ENCODE measurements at places on chromosomes 4 and X. TPM values are rescaled to one million over a fixed set of nuclear protein-coding genes. Genes with fewer than 3 reads are reported as not detected.

GRCh38 chr4:145731028-145731427, 51.1 kb downstream of the C4orf51 start:
- DNase-seq = no peak

EDA gene
- total RNA-seq = 12.5 TPM

CLRN2 gene
- total RNA-seq = not detected

- DNase-seq = no peak
Measured at GRCh38 chr4:71663780-71664179, 120.1 kb downstream of the GC start.

DNA sequence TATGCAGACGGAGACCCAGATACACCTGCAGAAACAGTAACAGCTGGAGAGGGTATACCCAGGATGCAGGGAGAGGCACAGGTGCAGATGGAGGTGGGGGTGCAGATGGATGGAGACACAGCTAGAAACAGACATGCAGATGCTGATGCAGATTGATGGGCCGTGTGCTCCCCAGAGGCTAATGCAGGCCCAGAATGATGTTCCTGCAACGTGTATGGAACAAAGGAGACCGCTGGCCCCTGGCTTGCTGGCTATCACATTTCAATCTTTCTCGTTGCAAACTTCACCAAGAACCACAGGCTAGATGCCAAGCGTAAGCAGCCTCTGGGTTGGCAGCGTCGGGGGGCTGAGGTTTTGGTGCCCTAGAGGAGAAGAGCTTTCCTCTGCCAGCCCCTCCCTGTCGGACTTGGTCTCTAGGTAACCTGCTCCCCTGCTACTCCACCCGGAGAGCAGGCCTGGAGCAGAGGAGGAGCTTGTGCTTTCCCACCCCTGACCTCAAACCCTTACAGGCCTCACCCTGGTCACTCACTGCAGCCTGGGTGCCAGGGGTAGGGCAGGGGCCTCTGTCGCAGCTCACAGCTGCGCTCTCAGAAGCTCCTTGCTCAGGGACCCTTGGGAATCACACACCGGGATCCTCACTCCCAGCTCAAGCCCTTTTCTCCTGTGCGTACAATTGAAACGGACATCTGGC, 69.0 kb upstream of the PSAPL1 start:
- no peak for DNase-seq

GRCh38 chrX:17039826-17040225, 93.4 kb downstream of the REPS2 start:
- DNase-seq = no peak

DNA sequence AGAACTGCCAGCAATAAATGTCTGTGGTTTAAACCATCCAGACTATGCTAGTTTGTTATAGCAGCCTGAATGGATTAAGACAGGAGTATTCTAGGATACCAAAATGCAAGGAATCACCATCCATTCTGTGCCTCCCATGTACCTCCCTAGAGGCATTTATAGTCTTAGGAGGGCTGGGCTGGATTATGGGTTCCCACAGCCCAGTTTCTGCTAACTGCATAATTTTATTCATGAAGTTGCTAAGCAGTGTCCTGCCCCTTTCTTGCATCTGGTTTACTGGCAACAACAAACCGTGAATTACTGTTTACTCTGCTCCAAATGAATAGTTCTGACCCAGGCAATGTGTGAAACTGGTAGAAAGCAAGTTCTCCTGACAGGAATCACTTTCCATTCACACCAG, 67.1 kb upstream of the PRKX start:
- DNase-seq = no peak

DNA sequence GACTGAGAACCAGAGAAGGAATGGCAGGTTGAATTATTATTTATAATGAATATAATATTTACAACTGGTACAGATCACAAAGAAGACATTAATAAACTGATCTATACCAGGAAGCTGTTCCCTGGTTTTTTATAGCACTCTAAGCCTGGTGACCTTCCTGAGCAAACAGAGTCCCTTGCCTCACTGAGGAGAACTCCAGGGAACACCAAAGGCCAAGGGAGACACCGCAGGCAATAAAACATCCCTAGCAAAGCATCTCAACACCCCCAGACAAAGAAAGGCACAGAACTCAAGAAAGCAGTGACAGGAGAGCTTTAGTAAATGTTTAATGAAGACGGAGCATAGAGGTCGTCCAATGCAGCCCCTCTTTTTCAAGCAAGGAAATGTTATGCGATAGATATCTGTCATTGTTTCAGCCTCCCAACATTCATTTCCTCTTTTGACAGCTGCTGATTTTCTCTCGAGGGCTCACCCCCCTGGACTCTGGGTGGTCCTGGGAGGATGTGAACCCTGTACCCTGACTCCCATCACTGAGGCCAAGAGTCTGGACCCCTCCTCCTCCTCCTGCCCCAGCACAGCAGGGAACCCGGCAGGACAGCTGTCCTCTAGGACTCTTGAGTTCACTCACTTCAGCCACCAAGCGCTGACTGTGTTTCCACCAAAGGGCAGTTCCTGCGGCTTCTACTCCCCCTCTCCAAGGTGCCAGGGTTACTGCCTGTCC, 342.5 kb upstream of the GATB start:
- no peak for DNase-seq

CT55 gene
- not detected for total RNA-seq

DNA sequence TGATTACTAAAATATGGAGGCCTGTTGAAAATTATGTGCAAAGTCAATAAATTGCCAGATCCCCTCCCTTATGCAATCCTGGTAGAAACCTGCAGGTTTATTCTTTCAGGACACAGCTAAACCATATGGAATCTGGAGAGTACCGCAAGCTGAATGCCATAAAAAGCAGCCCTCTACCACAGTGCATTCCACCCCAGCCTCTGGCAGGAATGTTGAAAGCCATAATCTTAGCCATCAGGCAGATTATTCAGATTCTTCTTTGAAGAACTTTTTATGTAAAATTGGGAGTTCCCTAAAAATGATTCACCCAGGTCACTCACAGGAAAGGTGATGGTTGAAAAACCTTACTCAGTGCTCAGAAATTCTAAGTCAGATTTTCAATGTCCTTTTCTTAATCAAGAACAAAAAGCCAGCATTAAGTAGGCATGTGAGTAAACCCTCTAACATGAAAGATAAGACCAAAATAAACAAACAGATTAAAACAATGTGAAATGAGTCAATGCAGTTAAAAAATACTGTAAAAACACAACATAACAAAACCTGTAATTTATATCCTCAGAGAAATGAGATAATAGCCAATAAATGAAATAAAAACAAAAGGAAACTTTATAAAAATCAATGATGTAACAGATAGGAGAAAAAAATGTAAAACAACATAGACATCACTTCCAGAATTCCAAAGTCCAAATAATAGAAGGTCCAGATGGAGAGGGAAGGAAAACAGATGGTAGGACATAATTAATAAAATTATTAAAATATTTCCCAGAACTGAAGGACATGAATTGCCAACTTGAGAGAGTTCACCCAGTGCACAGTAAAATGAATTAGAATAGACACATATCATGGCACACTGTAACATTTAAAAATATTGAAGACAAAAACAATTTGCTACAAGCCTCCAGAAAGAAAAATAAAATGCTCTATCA, 226.9 kb downstream of the FSTL5 start:
- no peak for DNase-seq

GRCh38 chr4:44070843-44071242, 377.8 kb downstream of the KCTD8 start:
- DNase-seq = no peak

DNA sequence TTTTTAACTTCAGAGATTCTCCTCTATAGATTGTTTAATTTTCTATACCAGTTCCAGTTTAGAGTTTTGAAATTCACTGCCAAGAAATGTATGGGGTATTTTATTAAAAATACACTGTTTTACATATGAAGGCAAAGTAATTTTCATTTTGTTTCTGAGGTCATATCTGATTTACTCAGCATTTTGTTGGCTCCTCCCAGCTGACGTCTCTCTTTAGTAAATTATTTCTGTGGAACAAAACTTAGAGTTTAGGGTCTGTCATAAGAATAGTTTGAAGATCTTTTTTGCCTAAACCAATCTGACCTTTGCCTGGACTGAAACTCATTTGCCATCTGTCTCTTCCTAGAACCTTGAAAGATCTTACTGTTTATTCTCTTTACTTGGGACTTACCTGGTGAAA, 16.9 kb downstream of the FNIP2 start:
- DNase-seq = no peak

PAGE2 gene
- total RNA-seq = not detected

DNA sequence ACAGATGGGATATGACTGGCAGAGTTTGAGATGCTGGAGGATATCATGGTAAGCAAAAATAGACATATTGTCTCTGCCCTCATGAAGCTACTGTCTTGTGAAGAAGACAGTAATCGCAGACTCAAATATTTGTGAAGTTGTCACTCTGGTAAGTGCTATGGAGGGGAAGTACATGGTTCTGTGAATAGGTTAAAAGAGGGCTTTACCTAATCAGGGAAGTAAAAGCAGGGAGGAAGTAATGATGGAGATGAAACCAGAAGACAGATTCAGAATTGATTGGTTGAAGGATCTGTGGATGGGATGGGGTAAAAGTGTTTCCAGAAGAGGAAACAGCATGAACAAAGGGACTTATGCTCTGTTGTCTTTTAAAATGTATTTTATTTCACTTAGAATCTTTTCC, 19.3 kb upstream of the MAGED1 start:
- DNase-seq = no peak

- DNase-seq = no peak
Measured at GRCh38 chrX:77917294-77917933, 6.9 kb downstream of the ATP7A start.

GRCh38 chr4:6408263-6408662, 64.2 kb downstream of the PPP2R2C start:
- no peak for DNase-seq

GRCh38 chr4:10704430-10704810, 19.9 kb upstream of the CLNK start:
- DNase-seq = no peak

DNA sequence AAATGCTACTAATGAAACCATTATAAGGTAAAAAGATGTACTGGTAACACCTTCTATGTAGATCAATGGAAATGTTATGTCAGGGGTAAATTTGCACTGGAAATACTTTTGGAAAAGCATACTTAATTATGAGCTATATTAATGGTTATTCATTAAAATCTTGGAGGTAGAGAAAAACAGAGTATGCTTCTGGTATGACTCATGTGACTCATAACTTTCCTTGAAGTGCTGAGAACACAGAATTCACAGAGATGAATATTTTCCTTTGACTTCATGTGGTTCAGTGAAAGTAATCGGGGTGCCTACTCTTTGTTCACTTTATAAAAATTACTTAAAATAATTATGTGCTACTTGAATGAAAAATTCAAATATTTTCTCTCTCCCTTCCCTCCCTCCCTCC, 254.2 kb downstream of the KCTD8 start:
- no peak for DNase-seq

DNA sequence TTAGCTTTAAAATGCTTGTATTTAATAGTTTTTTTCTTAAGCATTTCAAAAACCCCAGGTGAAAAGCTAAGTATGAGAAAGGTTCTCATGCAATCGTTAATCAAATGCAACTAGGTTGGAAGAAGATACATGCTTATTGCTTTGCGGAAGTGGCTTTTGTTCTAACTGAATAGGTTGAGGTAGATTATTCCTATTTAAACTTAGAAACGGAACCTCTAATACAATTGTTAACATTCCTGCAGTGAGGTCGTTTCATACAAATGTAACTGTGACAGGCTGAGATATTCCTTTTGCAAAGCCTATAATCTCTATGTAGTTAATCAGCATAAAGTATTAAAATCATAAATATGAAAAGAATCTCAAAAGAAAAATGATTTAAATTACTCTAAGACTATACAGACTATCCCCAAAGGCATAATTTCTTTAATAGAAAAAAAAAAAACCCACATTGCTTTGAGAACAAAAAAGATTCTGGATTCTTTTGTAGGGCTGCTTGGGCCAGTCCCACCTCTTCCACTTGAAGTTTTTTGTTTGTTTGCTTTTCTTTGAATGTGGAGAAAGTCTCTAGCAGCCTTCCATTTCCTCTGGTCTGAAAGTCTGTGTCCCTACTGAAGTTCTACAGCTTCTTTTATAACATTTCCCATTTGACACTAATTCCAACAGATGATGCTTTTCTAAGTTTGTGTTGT, 25.6 kb upstream of the SORBS2 start:
- no peak for DNase-seq

GRCh38 chr4:2141022-2141761, 82.1 kb downstream of the NAT8L start:
- no peak for DNase-seq

DNA sequence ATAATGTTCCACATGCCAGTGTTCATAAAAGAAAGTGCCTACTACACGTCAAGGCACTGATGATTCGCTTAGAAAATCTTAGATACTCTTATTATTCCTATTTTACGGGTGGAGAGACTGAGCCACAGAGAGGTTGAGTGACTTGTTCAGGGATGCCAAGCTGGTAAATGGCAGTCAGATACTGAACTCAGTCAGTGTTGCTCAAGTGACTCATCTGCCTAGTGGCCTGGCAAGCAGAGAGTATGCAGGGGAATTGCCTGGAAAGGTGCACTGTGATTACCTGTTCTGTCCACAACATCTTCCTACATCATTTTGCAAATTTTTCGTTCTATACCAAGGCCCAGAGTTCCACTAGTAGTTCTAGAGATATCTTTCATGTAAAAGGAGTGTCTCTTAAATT, 68.4 kb downstream of the RAPGEF2 start:
- DNase-seq = no peak

DNA sequence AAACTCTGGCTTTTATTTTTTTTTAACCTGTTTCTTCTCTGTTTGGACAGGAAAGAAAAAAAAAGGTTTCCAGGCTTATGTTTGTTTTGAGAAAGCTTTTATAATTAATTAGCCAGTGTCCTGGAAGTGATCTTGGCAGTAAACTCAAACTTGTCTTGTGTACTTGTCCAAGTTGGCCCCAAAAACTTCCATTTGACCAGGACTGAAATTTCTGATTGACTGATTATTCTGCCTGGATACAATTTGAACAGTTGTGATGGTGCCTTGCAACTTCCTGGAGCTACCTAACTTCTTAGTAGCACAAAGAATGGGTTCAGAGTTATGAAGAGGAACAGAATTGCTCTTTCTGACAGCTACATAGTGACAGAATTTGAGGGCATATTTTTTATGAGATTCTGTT, 62.0 kb downstream of the SLC4A4 start:
- no peak for DNase-seq

FHDC1 gene
- 1.4 TPM for total RNA-seq

GRCh38 chrX:71652405-71652804, 14.9 kb upstream of the LOC101059915 start:
- no peak for DNase-seq

DNA sequence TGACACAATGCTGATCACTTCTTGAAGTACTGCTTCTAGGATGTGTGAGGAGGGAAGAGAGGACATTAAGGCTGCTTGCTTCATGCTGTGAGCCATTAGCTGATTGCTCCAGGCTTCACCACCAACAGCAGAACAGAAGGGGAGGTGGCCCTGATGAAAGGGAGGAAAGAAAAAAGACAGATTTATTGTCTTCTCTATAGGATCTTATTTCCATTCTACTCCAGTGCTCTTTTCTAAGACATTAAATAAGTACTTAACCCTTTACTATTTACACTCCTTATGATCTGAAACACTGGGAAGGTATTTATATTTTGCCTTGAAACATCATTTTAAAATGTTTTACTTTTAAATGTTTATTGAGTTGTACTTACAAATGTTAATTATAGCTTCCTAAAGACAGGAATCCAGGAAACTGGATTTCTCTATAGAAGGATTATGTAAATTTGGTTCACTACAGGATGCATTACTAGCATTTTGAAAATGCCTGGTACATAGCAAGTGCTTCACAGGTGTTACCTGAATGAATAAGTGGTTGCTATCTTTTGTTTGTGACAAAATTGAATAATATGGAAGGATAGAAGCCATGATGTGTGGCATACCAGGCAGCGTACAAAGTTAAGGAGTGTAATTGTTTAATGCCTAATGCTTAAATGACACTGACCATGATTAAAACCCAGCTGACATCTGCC, 680.9 kb upstream of the ATOH1 start:
- no peak for DNase-seq

Data from uterus (tissue), 4 donors.